ENCODE measurements at places on chromosomes 2 and 18.

- no peak for ATAC-seq
Observed at GRCh38 chr2:238362626-238363025, 42.3 kb downstream of the TRAF3IP1 start.

DNA sequence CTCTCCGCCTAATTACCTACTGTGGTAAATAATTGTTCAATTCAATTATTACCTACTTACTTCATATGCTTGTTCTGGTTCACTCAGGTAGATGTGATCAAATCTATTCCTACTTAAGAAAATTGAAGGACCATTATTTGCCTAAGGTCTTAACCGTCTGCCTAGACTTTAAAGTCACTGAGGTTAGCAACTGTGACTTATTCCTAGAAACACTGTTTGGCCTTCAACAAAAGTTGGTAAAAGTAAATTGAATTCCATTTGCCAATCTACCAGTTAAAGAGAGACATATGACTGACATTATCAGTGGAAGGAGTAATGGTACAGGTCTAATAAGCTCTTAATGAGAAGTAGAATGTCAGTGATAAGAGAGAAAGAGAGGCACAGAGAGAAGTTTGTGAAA, 491.5 kb downstream of the NYAP2 start:
- ATAC-seq = no peak

DNA sequence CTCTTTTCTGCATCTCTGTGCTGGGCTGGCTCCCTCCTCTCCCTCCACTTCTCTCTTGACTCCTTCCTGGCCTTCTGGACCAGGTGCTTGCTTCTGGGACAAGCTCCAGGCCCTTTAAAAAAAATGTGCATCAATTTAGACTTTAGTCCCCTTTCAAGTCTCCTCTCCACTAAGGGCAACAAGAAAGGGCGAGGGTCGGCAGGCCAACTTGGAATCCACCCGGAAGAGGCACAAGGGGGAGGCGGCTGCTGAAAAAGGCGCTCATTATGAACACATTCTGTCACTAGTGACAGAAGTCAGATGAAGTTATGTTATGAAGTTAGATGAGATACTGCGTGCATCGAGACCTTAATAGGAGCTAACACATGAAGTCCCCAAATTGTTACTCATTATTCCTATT, 13.6 kb upstream of the RHOB start:
- ATAC-seq = no peak

GRCh38 chr2:158546412-158547144, 89.8 kb downstream of the PKP4 start:
- ATAC-seq = no peak

DNA sequence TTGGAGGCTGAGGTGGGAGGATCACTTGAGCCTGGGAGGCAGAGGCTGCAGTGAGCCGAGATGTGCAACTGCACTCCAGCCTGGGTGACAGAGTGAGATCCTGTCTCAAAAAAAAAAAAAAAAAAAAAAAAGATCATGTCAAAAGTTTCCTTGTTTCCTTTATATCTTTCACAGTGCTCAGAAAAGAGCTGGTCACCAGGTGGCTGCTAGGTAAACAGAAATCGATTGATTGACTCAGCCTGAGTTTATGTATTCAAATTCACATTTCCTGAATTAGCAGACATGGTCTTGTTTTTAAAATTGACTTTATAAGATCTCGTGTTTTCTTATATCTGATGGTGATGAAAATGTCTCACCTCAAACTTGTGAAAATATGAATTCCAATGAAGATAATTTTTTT, 261.8 kb upstream of the FANCL start:
- ATAC-seq = no peak

- no peak for ATAC-seq
Observed at GRCh38 chr2:104766683-104767082, 87.2 kb upstream of the POU3F3 start.

DNA sequence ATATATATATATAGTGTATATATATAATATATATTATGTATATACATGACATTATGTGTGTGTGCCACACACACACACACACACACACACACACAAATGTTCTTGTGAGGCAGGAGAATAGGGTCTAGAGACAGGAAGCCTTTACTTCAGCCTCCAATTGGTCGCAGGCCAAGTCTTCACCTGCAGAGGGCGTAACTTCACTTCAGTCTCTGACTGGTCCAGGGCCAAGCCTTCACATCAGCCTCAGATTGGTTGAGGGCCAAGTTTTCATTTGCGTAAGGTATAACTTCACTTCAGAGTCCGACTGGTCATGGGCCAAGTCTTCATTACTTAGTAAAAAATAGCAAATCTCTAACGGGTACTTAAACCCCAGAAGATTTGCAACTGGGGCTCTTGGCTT, 13.2 kb upstream of the SS18 start:
- ATAC-seq = no peak

DNA sequence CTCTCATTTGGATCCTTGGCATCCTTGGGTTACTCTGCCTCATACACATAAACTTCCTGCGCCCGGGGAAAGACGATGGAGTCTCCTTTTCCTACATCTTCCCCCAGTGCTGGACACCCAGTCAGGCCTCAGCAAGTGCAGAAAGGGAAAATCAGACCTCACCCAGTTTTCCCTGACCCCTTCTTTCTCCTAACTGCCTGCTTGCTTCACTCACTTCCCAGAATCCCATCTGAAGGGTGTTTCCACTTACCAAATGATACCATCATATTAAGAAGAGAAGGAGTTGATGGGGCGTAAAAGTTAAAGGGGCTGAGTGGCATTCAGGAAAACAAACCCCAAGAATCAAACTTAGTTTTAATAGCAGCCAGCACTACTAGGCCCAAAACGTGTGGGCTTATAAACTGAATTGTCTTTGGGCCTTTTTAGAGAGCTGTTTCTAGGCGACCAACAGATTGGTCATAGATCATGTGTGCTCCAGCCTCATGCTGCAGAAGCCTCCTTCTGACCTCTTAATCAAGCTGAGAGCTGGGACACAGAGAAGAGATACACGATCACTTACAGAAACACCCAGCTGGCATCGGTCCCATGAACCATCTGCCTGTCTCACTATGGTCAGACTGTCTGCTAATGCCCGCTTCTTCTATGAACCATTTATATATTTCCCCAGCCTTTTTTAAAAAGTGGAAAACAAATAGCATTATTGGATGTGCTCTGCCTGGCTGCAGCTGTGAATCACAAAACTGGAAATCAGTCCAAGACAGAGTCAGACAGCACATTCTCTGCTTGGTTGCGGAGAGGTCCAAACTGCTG, 165.7 kb upstream of the SLC14A2 start:
- peak; percentile 98 for ATAC-seq

DNA sequence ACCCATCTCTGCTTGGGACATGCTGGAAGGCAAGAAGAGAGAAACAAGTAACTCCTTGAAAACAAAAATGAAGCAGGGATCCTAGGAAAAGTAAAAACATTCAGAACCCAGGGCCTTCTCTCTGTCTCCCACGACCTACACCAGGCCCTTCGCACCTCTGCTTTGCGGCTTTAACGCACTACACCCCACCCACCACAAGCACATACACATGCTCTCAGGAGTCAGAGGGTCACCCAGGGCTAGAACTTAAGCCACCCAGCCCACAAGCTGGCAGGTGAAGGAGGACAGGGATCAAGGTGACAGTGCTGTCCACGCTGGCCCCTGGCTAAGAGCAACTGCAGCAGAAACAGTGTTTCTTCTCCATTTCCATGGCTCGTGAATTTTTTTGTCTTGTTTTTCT, 72.2 kb downstream of the BCL11A start:
- no peak for ATAC-seq

GRCh38 chr2:231709981-231710798, 1.9 kb downstream of the PTMA start:
- peak; percentile 10 for ATAC-seq
